ENCODE measurements at places on chromosomes 2 and 18.

DNA sequence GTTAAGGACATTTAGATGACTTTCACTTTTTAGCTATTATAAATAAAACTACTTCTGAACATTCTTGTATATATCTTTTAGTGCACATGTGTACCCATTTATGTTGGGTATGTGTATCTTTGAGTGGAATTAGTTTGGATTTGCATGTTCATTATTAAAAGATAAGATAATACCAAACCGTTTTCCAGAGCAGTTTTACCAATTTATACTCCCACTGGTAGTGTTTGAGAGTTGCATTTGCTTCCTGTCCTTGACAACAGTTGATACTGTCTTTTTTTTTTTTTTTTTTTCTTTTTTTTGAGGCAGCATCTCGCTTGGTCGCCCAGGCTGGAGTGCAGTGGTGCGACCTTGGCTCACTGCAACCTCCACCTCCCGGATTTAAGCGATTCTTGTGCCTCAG, 23.3 kb downstream of the SLC30A6 start:
- no peak for DNase-seq

DNA sequence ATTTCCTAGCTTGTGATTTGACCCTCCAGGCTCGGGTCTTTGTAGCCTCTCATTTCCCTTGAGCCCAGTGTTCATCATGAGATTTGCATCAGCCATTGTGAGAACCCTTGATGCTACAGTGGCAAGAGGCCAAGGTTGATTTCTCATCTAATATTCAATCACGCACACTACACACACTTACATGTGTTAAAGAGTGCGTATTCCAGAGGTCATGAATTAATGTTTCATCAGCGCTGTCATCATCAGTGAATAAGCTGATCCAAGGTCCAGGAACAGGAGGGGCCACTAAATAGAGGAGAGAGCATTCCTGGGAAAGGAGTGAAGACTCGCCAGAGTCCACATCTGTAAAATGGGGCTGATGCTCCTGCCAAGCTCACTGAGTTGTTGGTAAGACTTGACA, 276.1 kb upstream of the SIX2 start:
- no peak for DNase-seq

- no peak for DNase-seq
Observed at GRCh38 chr18:8722946-8723820, 17.8 kb downstream of the MTCL1 start.

- DNase-seq: no peak
Observed at GRCh38 chr2:111640480-111640879, 243.5 kb downstream of the ANAPC1 start.

DNA sequence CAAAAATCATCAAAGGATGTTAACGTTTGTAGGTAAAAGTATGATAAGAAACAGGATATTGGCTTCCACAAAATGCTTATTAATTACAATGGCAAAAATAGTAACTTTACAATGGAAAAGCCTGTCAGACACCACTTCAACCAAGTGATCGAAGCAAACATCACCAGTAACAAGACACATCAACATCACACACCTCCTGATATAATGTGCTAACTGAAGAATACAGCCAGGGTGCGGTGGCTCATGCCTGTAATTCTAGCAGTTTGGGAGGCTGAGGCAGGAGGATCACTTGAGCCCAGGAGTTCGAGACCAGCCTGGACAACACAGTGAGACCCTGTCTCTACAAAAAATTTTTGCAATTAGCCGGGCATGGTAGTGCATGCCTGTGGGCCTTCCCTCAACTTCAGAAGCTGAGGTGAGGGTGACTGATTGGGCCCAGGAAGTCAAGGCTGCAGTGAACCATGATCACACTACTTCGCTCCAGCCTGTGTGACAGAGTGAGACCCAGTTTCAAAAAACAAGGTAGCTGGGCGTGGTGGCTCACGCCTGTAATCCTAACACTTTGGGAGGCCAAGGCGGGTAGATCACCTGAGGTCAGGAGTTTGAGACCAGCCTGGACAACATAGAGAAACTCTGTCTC, 15.0 kb downstream of the MGAT4A start:
- DNase-seq: no peak

GRCh38 chr2:213225866-213226265, 58.4 kb upstream of the SPAG16 start:
- no peak for DNase-seq

- DNase-seq: no peak
Observed at GRCh38 chr2:25306777-25307368, 34.9 kb downstream of the DNMT3A start.

- DNase-seq: no peak
Observed at GRCh38 chr2:1757567-1757966, 13.3 kb upstream of the PXDN start.

GRCh38 chr18:2538844-2539243, 32.5 kb downstream of the METTL4 start:
- DNase-seq: no peak

DNA sequence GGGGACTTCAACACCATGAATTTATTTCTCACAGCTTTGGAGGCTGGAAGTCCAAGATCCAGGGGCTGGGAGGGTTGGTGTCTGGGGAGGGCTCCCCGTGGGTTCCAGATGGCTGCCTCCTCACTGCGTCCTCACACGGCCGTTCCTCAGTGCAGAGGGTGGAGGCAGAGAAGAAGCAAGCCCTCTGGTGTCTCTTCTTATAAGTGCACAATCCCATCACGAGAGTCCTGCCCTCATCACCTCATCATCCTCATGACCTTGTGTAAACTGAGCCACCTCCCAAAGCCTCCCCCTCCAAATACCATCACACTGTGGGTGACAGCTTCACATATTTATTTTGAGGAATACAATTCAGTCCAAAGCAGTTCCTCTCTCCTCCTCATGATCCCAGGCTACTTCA, 26.3 kb downstream of the TMEM163 start:
- DNase-seq: no peak

DNA sequence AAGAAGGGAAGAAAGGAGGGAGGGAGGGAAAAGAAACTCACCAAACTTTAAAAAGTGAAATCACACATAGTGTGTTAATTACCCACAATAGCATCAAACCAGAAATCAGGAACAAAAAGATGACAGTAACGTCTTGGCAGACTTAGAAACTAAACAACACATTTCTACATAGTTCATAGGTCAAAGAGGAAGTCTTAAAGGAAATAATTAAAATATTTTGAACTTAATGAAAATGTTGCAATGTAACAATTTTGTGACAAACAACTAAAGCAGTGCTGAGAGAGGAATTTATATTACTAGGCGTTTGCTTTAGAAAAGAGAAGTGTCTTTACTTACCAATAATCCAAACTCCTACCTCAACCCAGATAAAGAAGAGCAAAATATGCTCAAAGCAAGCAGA, 505.0 kb upstream of the ID2 start:
- no peak for DNase-seq

- no peak for DNase-seq
Observed at GRCh38 chr2:3527886-3528785, 8.8 kb upstream of the ADI1 start.

GRCh38 chr2:68216454-68217310, 35.6 kb downstream of the PPP3R1 start:
- no peak for DNase-seq

- no peak for DNase-seq
Observed at GRCh38 chr18:73660931-73661856, 486.4 kb downstream of the FBXO15 start.

DNA sequence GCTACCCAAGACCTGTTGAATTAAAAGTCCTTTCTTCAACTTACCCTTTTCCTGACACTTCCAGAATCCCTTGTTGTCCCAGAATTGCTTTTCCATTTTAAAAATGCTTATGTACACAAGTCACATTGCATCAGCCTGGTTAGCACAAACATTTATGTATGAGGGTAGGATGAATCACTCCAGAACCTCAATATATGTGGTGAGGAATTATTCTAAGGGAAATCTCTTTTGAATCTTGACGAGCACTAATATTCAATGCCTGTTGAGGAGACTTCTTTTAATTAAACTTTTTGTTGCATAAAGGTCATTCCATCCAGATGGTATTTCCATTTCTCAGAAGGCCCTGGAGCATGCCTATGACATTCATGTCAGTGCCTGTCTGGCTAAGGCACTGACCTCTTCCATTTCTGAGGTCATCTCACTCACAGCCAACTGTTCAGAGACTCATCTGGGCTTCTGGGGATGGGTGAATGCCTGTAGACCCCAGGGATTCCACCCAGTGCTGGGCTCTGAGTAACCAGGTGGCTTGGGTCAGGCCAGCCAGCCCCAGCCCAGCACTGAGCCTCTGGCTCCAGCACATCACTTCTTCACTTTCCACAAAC, 28.2 kb downstream of the ACMSD start:
- DNase-seq: no peak

Measured in NK-92 treated with Interleukin-12 subunit alpha and Interleukin-12 subunit beta, amount 100 ng/mL, for 24 hours (cell line).